ENCODE measurements at places on chromosomes 4 and X.

- DNase-seq = no peak
These were observed 54.2 kb downstream of the AWAT2 start for GRCh38 chrX:69995362-69996112.

GRCh38 chr4:111388561-111388960 lies 756.7 kb upstream of the FAM241A start:
- no peak for DNase-seq

DNA sequence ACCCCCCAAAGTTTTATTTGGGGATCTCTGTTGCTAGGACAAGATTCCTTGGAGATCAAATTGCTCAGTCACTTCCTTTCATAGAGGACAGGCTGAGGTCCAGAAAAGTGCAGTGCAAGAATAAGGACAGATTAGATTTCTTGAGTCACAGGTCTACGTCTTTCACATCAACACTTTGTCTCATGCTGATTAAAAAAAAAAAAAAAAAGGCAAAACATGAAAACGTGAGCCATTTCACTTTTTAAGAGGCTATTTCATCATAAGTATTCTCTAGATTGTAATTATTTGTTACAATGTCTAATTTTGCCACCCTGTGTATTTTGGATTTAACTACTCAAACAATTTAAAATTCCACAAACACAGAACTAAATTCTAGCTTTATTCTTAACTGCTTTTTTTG lies 647.0 kb downstream of the TRAM1L1 start:
- no peak for DNase-seq

DNA sequence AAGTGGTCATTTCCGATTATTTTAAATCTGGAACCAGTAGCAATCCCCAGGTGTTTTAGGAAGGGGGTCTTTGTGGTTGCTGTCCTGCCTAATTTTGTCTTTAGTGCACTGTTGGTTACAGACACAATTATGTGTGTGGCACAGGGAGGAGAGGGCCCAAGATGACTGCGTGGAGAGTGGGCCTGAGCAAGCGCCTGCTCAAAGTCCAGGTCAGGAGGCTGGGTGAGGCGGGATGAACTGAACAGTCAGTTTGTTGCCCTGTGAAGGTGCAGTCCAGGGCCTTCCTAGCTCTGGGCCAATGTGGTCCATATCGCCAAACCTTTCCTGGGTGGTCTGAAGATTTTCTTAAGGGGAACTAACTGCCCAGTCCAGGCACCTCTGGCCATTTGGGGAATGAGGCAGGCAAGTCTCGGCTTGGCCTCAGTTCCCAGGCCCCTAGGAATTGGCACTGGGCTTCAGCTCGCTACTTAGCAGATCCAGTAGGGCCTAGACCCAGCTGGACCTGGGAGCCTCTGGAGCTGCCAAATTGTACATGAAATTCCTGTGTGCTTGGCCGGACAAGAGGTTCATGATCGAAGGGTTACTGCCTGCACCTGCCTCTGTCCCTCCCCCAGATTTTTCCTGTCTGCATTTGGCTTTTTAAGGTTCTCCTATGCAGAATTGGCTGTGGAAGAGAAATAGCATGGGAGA lies 47.6 kb downstream of the ANAPC4 start:
- no peak for DNase-seq

GRCh38 chrX:129600981-129601424 lies 53.8 kb downstream of the APLN start:
- DNase-seq = no peak

DNA sequence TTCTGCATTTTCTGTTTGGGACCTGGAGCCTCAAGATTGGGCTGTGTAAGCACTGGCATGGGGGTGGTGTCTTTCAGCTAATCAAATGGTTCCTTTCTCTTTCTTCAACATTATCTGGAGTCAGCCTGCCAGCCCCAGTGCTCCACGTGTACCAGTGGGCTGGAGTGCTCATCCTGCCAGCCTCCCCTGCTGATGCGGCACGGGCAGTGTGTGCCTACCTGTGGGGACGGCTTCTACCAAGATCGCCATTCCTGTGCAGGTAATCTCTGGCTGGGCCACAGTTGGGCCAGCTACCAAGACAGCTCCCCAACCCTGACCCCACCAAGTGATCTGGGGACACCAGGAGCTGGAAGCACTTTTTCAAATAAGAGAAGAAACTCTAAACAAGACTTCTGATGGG lies 229.2 kb downstream of the FRAS1 start:
- DNase-seq = no peak

DNA sequence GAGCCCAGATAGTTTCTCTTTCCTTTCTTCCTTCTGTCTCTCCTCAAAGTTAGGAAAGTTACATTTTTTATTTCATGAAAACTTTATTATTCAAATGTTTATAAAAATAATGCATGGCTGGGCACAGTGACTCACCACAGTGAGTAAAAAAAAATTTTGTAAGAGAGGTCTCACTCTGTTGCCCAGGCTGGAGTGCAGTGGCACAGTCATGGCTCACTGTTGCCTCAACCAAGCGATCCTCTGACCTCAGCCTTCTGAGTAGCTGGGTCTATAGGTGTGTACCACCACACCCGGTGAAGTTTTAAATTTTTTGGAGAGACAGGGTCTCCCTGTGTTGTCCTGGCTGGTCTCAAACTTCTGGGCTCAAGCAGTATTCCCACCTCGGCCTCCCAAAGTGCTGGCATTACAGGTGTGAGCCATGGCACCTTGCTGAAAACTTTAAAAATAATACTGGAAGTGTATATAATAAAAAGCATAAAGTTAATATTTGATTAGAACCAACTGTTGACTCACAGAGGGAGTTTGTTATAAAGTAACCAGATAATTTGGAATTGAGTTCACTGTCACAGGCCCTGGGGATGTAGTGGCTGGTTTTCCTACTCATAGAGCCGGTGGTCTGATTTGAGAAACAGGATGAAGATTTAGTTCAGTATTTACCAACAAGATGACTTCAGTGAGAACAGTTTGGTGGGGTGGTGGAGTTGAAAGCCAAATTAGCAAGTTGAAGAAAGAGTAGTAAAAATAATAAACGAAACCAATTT lies 18.0 kb downstream of the CMC4 start:
- no peak for DNase-seq

DNA sequence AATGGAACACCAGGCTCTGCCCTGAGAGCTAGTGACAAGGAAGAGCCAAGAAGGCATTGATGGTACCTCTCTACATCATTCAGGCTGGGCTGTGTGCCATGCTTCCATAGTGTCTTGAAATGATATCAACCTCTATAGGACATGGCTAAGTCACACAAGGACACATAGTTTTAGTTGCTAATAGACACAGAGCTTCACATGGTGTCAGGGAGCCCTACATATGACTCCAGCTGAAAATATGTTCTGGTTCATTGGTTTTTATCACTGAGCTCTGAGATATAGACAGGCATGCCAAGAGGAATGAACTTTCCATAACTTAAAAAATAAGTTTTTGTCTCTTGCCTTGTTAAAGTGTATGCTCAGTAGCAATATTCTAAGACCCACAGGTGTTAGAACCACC lies 72.1 kb upstream of the PRKG2 start:
- no peak for DNase-seq

- DNase-seq = no peak
These were observed 95.5 kb downstream of the EIF4E start for GRCh38 chr4:98833384-98833783.

DNA sequence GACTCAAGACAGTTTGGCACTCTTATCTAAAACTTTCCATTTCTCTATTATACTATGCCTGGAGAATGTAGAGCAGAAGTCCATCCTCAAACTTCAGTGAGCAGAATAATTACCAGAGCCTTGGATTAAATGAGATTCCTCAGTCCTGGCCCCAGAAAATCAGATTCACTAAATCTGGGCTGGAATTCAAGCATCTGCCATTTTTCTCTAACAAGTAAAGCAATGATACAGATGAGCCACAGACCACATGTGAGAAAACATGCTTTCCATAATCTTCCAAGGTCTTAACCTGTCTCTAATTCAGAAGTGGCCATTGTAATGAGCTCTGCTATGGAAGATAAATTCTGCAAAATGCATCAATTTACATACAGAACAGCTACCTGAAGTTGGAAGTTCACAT lies 25.4 kb downstream of the SOWAHB start:
- no peak for DNase-seq

DNA sequence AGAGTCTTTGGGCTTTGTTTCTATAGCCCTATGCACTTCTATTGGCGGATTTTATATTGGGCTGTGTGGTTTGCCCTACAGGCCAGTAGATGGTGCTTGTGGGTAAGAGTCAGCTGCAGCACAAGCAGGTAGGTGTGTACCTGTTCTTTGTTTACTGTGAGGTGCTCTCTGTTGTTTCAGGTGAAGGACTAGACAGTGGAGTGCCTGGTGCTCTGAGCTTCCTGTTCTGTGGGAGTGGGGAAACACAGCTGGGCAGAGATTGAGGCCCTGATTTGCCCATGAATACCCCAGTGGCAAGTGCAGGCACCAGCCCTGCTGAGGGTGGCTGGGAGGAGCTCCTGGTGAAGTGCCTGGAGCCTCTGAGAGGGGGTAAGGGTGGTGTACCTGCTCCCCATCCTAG lies 26.3 kb upstream of the UCP1 start:
- DNase-seq = no peak

DNA sequence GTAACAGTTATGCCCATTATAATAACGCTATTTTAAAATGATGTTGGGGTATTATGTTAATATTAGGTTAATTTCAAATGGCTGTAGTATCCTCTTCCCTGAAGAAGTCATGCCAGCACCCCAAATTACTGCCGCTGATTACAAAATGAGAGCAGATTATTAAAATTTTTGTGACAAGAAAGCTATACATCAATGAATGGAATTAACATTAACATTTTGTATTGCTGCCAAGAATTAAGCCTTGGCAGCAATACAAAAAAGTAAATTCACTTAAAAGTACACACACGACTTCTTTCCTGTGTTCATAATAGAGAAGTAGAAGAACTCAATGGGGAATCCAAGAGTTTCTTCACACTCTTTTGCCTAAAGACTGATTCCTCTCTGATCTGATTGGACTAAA lies 482.8 kb downstream of the STIM2 start:
- no peak for DNase-seq

DNA sequence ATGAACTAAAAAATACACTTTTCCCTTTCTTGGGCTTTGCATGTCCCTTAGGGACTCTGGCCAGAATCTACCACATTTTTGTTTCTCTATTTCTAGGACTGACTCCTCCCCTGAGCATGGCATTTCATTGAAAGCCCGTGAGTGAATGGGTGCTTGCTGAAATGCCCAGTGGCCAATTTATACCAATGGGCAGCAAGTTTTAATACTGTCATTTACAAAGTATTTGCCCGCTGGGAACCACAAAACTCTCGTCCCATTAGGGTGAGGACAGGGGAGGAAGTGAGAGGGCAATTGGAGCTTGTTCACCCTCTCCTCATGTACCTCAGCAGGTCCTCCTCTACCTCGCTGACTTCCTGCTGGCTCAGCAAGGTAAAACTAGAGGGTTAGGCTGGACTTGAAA lies 1.1 kb downstream of the SRPX2 start:
- no peak for DNase-seq

DNA sequence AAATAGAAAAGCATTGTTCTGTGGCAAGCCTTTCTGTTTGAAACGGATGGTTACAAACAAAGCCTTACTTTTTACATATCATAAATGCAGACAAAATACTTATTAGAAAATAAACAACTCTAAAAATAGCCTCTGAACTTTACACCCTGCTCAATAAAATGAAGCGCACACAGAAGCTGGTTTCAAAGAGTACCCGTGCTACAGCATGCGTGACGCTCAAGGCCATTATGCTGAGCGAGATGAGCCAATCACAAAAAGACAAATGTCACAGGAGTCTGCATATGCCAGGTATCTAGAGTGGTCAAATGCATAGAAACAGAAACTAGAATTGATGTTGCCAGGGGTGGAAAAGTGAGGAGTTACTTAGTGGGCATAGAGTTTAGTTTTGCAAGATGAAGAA lies 326.5 kb upstream of the GATB start:
- DNase-seq = no peak

- no peak for DNase-seq
These were observed 207.3 kb upstream of the CENPE start for GRCh38 chr4:103405415-103405814.

DNA sequence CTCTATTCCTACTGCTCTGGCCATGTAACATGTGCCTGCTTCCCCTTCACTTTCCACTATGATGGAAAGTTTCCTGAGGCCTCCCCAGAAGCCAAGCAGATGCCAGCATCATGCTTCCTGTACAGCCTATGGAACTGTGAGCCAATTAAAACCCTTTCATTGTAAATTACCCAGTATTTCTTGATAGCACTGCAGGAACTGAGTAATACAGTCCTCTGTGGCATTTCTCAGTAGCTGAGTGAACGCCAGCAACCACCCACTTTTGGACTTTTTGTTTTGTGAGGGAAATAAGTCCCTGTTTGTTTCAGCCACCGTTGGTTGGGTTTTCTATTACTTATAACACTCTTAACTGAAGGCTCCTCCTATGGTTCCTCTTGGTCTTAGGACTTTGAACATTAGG lies 104.1 kb downstream of the C4orf51 start:
- no peak for DNase-seq

- DNase-seq = no peak
These were observed 71.4 kb upstream of the TRAM1L1 start for GRCh38 chr4:117156806-117157205.

- no peak for DNase-seq
These were observed 96.2 kb upstream of the IL1RAPL2 start for GRCh38 chrX:104469771-104470170.

DNA sequence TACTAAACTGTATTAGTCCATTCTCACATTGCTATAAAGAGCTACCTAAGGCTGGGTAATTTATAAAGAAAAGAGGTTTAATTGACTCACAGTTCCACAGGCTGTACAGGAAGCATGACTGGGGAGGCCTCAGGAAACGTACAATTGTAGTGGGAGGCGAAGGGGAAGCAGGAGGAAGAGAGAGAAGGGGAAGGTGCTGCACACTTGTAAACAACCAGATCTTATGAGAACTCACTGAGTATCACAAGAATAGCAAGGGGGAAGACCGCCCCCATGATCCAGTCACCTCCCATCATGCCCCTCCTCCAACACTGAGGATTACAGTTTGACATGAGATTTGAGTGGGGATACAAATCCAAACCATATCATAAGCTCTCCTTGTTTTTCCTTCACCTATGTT lies 40.9 kb downstream of the RPA4 start:
- no peak for DNase-seq

- DNase-seq = no peak
These were observed 178.3 kb downstream of the TMA16 start for GRCh38 chr4:163672751-163673150.

GRCh38 chrX:17805120-17805519 lies 56.0 kb downstream of the RAI2 start:
- no peak for DNase-seq

GRCh38 chr4:115090483-115091075 lies 22.8 kb downstream of the NDST4 start:
- no peak for DNase-seq

All from epithelial cell of proximal tubule (primary cell).